MCF 10A (cell line): ENCODE measurements at places on chromosomes 1 and 21.

GRCh38 chr1:151326619-151327222 lies 495 bp downstream of the PI4KB start:
- H3K27me3 ChIP-seq: no peaks in the 10 kb centered on the region
- peaks cover 36% of the 10 kb centered on the region for H3K4me1 ChIP-seq
- peak overlapping the region; percentile 89 for H3K4me3 ChIP-seq

GRCh38 chr1:198297281-198297680 lies 140.5 kb downstream of the NEK7 start:
- no peak overlapping the region for H3K4me3 ChIP-seq
- H3K27ac ChIP-seq: no peak overlapping the region
- DNase-seq: no peak
- no peaks in the 10 kb centered on the region for H3K4me1 ChIP-seq
- peaks cover 13% of the 10 kb centered on the region for H3K36me3 ChIP-seq

DNA sequence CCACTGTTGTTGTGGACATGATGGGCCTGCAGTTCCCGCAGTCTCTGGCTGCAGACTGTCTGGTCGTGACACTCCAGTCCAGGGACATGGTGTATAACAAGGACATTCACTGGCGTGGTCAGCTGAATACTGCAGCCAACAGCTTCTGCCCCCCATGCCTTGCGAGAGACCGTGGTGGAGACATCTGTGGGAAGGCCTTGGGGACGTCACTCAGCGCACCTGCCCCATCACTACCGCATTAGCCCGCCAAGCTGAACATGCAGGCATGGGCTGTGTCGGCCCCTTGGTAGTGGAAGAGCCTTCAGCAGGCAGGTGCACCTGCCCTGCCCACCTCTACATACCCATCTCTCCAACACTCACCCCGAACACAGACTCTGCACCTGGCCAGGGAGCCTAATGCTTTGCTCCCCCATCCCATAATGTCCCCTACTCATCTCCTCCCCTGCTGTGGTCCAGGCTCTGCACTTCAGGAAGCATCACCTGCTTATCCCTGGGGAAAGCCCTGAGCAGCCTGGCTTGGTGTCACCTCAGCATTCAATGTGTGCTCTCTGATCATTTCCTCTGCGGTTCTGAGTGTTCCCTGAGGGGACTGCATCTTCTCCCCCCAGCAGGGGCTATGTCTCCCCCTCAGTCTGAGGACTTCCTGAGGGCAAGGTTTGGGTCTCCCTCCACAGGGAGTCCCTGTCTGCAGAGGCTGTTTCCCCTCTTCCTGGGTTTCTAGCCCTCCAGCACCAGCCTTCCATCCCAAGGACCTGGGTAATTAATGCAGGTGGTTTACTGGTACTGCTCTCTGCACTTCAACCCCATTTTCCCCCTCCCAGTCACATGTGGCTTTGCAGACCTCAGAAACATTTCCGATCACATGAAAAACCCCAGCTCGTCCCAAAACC lies 3.2 kb downstream of the PGLYRP4 start:
- peaks cover 10% of the 10 kb centered on the region for H3K4me1 ChIP-seq
- H3K27me3 ChIP-seq: peaks cover 90% of the 10 kb centered on the region
- H3K36me3 ChIP-seq: no peaks in the 10 kb centered on the region
- DNase-seq: no peak
- H3K27ac ChIP-seq: no peak overlapping the region
- no peak overlapping the region for H3K4me3 ChIP-seq

DNA sequence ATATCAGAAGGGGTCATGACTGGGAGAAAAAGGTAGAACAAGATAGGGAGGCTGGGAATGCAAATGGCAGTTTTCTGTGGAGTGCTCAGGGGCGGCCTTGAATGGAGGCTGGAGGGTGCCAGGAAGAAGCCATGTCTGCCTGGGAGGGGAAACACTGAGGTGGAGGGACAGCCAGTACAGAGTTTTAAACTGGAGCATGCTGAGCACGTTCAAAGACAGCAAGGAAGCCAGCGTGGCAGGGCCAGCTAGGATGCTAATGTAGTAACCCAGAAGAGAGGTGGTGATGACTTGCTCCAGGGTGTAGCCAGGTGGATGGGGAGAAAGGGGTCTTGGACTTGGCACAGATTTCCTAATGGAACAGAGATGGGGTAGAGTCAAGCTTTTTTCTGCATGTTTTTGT lies 445.8 kb upstream of the VAMP3 start:
- H3K4me1 ChIP-seq: no peaks in the 10 kb centered on the region
- H3K27me3 ChIP-seq: no peaks in the 10 kb centered on the region
- no peak for DNase-seq
- no peaks in the 10 kb centered on the region for H3K36me3 ChIP-seq
- H3K4me3 ChIP-seq: no peak overlapping the region

DNA sequence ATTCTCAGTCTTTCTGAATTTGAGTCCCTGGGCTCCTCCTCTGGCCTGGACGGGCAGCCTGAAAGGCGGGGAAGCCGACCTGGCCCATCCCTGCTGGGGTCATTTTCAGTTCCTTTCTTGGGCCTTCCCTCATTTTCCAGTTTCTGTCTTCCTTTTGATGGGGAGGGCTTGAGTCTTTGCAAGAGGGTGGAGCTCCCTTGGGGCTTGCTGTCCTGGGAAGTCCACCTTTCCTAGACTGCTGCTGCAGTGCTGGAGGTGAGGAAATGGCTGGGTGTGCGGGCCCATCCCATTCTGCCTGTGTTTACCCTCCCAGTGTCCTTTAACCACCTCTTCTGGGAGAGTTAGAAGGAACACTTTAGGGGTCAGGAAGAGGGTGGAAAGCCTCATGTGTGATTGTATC lies 40.4 kb upstream of the SYNC start:
- no peaks in the 10 kb centered on the region for H3K27me3 ChIP-seq
- peak overlapping the region; percentile 51 for H3K27ac ChIP-seq
- peaks cover 7% of the 10 kb centered on the region for H3K36me3 ChIP-seq
- peaks cover 27% of the 10 kb centered on the region for H3K4me1 ChIP-seq
- DNase-seq: no peak

DNA sequence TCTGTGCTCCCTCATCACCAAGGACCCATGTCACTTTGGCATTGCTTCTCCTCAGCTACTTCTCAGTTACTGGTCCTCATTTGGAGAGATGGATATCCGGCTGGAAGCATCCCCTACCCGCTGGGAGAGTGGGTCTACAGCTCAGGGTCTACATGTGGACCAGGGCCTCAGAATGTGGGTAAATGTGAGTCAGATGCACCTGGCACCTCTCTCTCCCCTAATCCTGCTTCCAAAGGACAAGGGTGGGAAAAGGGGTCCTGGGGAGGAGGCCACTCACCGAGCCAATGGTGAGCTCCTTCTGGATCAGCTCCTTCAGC lies 908 bp downstream of the S100A6 start:
- peaks cover 27% of the 10 kb centered on the region for H3K36me3 ChIP-seq
- H3K27ac ChIP-seq: peak overlapping the region; percentile 75
- peak overlapping the region; percentile 99 for H3K4me3 ChIP-seq
- peaks cover 60% of the 10 kb centered on the region for H3K4me1 ChIP-seq

- H3K27ac ChIP-seq: no peak overlapping the region
- no peak overlapping the region for H3K4me3 ChIP-seq
- peaks cover 24% of the 10 kb centered on the region for H3K27me3 ChIP-seq
- peak; percentile 87 for DNase-seq
- no peaks in the 10 kb centered on the region for H3K4me1 ChIP-seq
Measured at GRCh38 chr1:156608036-156608674, 6.9 kb upstream of the GPATCH4 start.

GRCh38 chr1:5913876-5914275 lies 78.3 kb downstream of the NPHP4 start:
- no peak overlapping the region for H3K27ac ChIP-seq
- H3K27me3 ChIP-seq: no peaks in the 10 kb centered on the region
- peaks cover 6% of the 10 kb centered on the region for H3K36me3 ChIP-seq

DNA sequence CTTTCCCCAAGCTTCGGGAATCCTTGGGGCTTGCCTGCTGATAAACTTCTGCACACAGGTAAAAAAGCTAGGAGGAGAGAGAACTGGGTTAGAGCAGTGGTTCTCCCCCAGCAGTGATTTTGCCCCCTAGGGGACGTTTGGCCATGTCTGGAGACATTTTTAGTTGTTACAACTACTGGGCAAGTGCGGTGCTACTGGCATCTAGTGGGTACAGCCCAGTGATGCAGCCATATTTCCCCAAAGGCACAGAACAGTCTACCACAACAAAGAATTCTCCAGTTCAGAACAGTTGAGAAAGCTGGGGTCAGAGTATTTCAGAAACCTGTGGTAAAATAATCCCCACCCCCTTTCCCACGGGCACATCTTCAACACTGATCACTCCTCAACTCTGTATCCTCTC lies 41.3 kb downstream of the LRRC71 start:
- no peak for DNase-seq
- no peak overlapping the region for H3K4me3 ChIP-seq
- peaks cover 66% of the 10 kb centered on the region for H3K36me3 ChIP-seq
- peaks cover 11% of the 10 kb centered on the region for H3K4me1 ChIP-seq

DNA sequence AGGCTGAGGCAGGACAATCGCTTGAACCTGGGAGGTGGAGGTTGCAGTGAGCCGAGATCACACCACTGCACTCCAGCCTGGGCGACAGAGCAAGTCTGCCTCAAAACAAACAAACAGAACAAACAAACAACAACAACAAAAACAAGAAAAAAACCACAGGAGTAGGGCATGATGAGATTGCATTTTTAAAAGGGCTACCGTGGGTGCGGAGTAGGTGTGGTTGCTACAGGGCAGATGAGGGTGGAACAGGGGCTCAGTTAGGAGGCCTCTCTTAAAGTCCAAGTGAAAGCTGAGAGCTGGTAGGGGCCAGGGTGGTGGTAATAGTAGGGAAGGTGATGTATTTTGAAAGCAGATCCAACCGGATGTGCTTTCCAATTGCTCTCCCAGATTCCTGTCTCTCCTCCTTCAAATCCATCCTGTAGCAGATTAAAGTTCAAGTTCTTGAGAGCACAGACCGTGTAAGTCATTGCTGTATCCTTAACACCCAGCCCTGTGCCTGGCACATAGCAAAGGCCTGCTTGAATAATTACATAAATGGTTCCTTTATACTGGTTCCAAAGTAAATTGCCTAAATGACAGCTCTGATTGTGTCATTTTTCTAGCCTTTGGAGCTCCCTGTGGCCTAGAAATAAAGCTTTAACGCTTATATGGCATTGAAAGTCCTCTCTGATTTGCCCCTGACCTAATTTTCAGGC lies 4.2 kb upstream of the LINGO4 start:
- no peak for DNase-seq
- H3K4me3 ChIP-seq: no peak overlapping the region
- H3K36me3 ChIP-seq: no peaks in the 10 kb centered on the region
- no peaks in the 10 kb centered on the region for H3K4me1 ChIP-seq
- no peak overlapping the region for H3K27ac ChIP-seq

DNA sequence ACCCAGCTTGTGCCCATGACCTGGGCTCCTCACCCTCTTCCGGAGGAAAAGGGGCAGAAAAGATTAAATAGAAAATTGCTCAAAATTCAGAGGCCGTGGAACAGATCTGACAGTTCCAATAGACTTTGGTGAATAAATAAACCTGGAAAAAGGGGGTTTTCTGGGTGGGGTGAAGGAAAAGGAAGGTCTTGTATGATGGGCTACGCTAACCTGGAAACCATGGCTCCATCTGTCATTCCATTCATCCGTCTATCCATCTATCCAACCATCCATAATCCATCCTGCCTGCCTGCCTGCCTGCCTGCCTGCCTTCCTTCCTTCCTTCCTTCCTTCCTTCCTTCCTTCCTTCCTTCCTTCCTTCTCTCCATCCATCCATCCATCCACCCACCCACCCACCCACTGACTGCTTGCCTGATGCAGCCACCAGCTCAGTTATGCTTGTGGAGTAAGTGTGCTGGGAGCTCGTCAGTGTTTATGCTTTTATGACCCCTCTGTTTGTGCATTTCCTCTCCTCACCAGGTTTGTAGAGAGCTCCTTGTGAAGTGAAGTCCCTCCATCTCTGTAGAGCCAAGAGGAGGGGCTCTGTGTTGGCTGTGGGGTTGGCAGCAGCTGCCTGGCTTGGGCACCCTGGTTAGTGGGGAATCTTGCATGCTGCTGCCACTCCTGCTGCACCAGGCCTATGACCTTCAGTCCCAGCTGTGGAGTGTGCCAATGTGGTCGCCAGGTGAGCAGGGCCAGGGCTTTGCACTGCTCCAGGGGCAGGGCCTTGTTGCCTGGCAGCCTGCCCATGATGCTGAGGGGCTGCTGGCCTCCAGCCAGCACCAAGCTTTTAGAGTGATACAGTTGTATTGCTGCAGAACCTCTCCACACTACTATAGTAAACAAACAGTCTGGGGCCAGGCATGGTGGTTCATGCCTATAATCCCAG lies 16.0 kb upstream of the POU3F1 start:
- H3K27me3 ChIP-seq: no peaks in the 10 kb centered on the region
- peaks cover 7% of the 10 kb centered on the region for H3K36me3 ChIP-seq
- peaks cover 6% of the 10 kb centered on the region for H3K4me1 ChIP-seq
- DNase-seq: no peak
- H3K27ac ChIP-seq: no peak overlapping the region
- H3K4me3 ChIP-seq: no peak overlapping the region

DNA sequence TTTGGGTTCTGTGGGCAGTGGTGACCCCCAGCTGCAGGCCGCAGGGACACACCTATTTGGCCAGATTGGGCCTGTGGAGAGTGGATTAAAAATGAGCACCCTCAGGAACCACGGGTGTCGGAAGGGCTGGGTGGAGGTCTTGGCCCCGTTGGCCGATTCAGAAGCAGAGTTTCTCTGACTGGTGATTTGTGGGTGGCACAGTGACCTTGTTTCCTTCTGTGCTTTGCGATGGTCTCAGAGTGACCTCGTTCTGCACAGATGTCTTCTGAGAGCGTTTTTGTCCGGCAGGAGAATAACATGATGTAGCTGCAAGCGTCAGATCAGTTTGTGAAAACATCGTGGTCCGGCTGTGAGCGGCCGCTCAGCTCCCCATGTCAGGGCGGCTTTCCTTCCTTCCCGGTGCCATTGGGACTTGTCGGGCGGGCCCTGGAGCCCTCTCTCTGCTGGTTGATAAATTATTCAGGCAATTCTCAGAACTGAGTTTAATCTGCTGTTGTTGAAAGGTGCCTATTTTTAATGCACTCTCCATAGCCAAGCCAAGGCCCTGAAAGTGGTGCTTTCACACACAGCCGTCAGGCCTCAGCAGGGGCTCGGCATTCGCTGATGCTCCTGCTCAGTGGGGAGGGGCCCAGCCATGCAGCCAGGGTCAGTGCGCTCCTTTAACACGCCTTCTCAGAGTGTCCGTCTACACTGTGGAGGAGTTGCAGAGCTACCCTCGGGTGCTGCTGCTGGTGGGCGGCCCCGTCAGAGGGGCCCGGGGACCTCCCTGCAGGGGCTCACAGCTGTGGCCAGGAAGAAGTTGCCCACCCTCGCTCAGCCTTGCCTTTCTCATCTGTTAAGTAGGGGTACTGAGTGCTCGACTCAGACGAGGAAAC lies 26.8 kb downstream of the TRPM2 start:
- no peak for DNase-seq
- no peaks in the 10 kb centered on the region for H3K4me1 ChIP-seq
- no peak overlapping the region for H3K27ac ChIP-seq
- peaks cover 30% of the 10 kb centered on the region for H3K27me3 ChIP-seq

- H3K27me3 ChIP-seq: no peaks in the 10 kb centered on the region
- DNase-seq: peak; percentile 3
- H3K4me1 ChIP-seq: no peaks in the 10 kb centered on the region
- H3K4me3 ChIP-seq: no peak overlapping the region
Measured at GRCh38 chr1:69221524-69221923, 346.2 kb upstream of the LRRC7 start.
